ENCODE measurements at places on chromosomes 7 and 10. TPM values are rescaled to one million over a fixed set of nuclear protein-coding genes. Genes with fewer than 3 reads are reported as not detected.

The ADARB2 gene
- not detected for total RNA-seq

The HIBADH gene
- total RNA-seq = 55.5 TPM

The PPP1R17 gene
- not detected for total RNA-seq

The NXPH1 gene
- total RNA-seq = not detected

The SPDYE5 gene
- not detected for total RNA-seq

The AOAH gene
- not detected for total RNA-seq
